NCI-H187 treated with DMSO at 0.1 percent for 48 hours (cell line): ENCODE measurements at places on chromosomes 1 and 21.

DNA sequence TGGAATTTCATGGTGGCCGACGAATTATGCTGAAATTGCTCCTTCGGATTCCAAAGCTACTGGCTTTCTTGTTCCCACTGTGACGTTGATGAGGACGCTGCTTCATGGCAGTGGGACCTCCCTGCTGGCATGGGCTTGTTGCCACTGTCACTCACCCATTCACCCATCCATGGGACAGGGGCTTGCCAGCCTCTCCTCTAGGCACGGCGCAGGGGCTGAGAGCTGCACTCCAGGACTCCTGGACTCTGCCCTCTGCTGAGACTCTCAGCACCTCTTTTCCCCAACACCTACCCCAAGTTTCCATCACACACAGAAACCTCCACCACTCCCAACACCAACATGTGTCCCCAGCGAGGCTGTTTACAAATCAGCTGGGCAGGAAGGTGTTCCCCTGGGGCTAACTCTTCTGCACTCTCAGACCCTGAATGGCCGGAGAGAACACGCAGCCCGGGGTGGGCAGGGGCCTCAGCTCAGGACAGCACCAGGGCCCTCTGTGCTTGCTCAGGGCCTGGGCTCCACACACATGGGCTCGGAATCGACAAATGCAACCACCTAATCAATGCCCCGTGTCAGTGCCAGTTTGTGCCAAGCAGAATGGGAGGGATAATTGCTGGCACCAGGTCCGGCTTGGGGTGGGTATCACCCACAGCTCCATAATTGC, 3.1 kb downstream of the ITGB2 start:
- no peak for DNase-seq

GRCh38 chr1:155196893-155197638, 10.6 kb downstream of the THBS3 start:
- no peak for DNase-seq

- no peak for DNase-seq
These were observed 1.0 kb downstream of the ST6GALNAC5 start for GRCh38 chr1:76868154-76868882.

DNA sequence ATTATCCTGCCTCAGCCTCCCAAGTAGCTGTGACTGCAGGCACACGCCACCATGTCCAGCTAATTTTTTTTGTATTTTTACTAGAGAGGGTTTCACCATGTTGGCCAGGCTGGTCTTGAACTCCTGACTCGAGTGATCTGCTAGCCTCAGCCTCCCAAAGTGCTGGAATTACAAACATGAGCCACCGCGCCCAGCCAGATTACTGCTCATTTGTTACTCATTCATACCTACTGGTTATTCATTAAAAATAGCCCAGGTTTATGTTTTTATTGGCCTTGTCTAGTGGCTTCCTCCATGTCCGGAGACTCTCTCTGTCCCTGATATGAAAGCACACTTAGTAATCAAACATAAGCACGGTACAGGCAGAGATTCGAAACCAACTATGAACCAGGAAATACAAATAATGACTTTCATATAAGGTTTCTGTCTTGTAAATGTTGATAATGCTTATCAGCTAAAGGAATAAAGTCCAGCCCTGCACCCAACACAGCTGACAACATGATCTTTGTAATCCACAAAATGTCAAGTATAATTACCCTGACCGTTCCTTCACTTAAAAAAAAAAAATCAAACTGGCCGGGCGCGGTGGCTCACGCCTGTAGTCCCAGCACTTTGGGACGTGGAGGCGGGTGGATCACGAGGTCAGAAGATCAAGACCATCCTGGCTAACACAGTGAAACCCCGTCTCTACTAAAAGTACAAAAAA, 50.4 kb upstream of the CXADR start:
- DNase-seq: no peak

DNA sequence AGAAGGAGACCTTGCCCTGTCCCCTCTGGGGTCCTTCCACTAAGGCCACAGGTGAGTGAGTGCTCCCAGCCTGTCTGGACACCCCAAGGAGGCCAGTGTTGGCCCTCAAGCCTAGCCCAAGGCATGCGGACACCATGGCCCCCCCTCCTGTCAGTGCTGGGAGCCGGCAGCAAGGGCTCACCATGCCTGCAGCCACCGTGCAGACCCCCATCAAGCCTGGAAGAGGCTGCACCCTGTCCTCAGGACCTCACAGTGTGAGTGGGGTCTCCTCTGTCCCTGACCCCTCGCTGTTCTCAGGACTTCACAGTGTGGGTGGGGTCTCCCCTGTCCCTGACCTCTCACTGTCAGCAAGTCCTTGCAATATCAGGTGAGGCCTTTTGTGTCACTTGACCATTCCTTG, 33.2 kb upstream of the PRSS38 start:
- no peak for DNase-seq

GRCh38 chr1:240768979-240769378, 157.0 kb upstream of the GREM2 start:
- DNase-seq: no peak

- no peak for DNase-seq
These were observed 118.7 kb upstream of the RRP15 start for GRCh38 chr1:218166268-218166945.

DNA sequence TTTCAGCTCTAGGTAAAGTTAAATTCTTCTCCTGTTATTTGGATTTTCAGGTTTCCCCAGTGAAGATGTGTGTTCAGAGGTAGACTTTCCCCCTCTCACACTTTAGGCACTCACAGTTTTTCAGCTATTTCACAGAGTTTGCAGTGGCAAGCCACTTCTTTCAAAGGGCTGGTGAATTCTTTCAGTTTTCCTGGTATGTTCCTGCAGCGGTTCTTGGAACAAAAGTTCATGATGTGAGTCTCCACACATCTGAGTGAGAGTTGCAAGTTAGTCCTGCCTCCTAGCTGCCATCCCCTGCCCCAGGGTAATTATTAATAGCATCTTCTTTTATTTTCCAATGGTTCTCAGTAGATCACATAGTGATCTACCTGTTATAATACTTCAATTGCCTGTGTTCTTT, 27.3 kb upstream of the CD84 start:
- DNase-seq: no peak

DNA sequence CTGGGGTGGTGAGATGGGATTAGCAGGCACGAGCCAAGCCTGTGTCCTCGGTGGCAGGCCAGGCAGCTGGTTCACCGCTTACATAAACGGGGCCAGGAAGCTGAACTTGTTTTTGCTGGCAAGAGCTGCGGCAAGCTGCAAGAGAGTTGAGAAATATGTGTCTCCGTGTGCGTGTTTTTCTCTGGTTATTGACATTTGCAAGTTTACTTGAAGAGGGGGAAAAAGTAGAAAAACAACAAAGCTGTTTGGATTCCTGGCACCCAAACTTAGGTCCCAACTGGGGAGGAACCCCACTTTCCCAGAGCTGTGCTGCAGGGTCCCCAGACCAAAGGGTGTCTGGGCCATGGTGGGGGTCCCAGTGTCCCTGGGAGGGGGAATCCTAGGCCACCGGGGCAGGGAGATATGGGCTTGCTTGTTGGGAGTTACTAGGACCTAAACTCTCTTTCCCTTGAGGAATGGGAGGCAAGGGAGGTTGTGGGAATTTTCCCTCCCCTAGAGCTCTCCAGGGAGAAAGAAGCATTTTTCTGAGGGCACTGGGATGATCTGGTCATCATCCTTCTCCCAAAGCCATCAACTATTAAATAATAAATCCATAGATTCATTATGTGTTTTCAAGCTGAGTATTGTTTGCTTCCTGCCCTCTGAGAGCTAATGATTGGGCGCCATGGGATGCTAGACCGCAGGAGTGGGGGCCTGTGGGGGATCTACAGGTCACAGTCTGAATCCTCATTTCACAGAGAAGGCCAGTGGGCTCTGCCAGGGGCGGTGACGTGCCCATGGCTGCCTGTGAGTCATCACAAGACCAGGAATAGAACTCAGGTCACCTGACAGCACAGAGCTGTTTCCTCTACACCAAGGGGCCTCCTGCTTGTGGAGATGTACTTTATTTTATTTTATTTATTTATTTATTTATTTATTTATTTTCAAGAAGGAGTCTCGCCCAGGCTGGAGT, 14.8 kb downstream of the IL6R start:
- DNase-seq: no peak

DNA sequence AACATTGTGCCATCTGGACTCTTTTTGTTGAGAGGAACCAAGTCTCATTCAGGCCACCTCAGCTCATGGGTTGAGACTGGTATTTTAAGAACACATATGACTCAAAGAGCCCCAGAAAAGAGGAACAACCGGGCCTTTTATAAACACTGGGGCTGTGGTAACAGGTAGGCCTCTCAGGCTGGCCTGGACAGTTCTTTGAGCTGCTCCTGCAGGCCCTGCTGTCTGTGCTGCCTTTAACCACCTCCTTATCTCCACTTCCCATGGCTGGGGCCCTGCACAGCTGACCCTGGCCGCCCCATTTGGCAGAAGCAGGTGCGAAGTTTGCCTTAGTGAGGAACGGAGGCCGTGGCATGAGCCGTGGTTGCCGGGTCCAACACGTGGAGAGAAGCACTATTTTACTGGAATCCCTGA, 163.3 kb downstream of the RHOU start:
- no peak for DNase-seq

DNA sequence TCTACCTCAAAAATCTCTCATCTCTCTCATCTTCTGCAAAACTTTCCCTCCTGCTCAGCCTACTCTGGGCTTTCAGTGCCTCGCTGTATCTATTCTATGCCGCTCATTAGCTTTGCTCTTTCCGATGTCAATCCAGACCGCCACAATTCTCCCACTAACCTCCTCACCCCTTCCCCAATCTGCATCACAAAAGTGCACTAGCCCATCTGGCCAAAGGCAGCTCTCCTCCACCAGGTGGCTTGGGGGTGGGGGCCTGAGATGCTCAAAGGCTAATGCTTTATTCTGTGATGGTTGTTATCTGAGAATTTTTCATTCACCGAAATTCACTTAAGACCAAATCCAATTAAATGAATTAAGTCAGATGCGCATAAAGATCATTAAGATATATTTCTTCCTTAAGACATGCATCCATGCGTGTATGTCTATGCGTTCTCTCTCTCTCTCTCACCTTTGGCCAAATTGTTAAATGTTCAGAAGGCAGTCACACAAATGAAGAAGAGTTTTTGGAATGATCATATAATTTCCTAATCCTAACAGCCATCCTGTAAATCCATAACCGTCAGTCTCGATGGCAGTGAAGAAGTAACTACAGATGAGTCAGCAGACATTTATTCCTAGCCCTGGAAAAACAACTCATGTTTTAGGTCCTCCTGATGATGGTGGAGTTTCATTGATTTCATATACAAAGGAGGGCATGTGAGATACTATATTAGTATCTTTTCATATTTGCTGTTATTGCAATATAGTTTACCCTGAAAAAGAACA, 111.3 kb downstream of the C1orf21 start:
- DNase-seq: no peak

GRCh38 chr1:153985341-153985912, 712 bp downstream of the RAB13 start:
- DNase-seq: no peak

DNA sequence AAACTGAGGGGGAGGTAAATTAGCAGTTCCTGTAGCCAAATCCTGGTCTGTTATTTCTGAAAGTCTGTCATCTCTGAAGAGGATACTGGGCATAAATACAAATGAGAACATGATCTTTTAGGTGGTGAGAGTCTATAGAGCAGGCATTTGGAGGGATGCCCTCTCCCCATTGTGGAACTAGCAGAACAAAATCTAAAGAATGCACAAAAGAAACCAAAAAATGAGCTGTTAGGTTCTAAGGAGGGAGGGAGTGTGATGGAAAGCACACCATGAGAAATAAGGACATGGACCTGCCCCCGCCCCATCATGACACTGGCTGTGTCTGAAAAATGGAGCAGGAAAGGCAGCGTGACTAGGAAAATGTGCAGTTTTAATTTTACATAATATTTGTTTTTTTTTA, 262.0 kb downstream of the KIF26B start:
- DNase-seq: no peak

DNA sequence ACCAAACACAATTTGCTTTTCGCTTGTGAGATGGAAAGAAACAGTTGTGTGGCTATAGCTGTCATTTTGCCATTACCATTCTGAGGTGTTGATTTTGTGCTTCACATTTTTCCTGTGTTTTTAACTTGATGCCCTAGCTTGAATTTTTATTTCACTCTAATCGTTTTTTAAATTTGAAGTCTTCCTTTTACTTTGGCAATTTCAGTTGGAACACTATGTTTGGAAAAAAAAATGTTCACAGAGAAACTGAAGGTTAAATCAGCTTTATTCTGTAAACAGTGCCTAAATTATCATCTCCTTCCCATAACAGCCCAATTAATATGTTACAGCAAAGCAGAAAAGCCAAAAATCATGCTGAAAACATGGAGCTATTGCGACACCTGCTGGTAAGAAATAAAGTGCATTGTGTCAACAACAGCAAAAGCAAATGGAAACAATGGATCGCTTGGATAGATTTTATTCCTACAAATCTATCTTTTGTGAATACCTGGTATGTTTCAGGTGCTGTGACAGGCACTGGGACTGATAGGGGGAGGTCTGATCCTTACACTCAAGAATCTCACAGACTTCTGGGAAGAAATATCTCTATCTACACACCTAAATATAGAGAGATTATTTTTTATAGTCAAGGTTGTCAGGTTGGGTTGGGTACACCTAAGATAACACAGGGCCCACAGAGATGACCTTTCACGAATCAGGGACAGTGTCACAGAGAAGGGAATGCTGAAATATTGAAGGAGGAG, 16.2 kb upstream of the ERICH3 start:
- no peak for DNase-seq

DNA sequence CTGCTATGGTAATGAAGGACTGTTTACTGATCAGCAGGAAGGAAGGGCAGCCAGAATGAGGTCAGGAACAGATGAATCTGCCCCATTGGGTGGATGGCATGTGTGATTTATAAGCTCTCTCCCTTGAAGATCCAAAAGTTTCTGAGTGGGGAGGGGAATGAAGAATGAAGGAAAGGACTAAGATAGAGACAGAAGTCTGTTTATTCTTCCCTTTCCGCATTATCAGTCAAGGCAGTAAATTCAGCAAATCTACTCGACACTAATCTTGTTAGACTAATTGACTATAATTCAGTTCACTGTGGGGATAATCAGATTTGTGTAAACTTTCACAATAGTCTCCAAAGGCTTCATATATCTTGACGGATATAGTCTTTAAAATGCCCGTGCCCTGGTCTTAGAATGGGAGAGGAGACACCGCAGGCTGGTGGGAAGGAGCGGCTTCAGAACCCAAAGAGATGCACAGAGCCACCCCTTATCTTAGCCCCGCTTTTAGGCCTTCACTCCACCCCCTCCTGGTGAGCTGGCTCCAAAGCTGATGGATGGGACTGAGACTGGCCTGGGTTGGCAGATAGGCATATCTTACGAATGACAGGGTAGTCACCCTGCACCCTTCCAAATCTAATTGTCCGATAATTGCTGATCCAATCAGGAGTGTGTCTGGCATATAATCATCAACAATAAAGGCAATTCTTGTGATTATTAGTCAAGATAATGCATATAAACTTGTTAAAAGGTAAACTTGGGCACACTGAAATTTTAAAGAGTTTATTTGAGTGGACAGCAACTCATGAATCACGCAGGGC, 76.0 kb upstream of the PPM1J start:
- no peak for DNase-seq
